NCI-H1092 treated with DMSO at 0.1 percent for 48 hours (cell line): ENCODE measurements at places on chromosomes 11 and 22.

DNA sequence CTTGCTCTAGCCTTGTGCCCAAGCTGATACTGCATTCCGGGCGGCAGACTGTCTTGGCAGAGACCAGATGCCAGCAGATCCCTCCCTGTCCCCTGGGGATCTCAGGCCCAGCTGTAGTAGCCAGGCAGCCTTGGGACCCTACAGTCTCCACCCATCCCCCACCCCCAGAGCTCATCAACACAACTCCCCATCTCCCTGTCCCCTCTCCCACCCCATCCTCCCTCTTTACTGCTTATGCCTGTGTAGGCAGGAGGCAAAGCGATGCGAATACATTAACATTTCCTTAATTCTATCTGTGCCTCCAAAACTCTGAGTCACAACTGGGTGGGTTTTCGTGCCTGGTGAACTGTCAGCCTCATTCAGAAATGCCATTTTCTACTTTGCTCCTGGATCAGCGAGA is 547.6 kb downstream of the BUD13 start:
- no peak for DNase-seq

GRCh38 chr11:130826572-130826971 is 89.7 kb downstream of the SNX19 start:
- DNase-seq: no peak

DNA sequence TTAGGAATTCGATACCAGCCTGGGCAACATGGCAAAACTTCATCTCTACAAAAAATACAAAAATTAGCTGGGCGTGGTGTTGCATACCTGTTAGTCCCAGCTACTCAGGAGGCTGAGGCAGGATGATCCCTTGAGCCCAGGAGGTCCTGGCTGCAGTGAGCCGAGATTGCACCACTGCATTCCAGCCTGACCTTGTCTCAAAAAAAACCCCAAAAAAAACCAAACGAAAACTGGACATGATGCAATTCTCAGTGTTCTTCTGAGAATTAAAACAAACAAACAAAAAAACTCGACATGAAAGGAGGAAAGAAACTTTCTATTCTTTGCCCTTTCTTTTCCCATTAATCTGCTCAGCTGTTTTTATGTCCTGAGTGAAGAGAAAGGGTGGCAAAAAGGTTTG is 7.4 kb downstream of the MED17 start:
- no peak for DNase-seq

DNA sequence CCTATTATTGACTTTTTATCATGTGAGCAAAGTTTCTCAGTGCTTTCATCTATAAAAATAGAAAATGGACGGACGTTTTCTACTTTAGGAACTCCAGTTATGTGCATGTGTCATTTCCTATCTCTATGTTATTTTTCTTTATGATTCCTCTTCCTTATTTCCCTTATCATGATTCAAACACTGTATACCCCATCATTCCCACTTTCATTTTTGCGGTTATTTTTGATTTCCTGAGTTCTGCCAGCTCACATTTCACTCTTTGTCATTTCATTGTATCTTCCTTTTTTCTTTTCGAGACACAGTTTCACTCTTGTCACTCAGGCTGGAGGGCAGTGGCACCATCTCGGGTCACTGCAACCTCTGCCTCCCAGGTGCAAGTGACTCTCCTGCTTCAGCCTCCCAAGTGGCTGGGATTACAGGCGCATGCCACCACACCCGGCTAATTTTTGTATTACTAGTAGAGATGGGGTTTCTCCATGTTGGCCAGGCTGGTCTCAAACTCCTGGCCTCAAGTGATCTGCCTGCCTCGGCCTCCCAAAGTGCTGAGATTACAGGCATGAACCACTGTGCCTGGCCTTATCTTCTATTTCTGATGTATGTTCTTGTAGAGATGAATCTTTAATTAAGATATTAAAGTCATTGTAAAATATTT is 21.5 kb downstream of the C11orf58 start:
- DNase-seq: no peak

- no peak for DNase-seq
Measured at GRCh38 chr11:72860010-72860409, 45.8 kb downstream of the ATG16L2 start.
